ENCODE measurements at places on chromosomes 12 and 14. TPM values are rescaled to one million over a fixed set of nuclear protein-coding genes. Genes with fewer than 3 reads are reported as not detected.

The ALDH1L2 gene
- 1.4 TPM for total RNA-seq

The TMEM121 gene
- 1.6 TPM for total RNA-seq

The TTC9 gene
- 16.9 TPM for total RNA-seq

The SINHCAF gene
- 205 TPM for total RNA-seq
